ENCODE measurements at places on chromosomes 12 and 14.

- no peak for DNase-seq
Observed at GRCh38 chr14:77495334-77495733, 3.3 kb downstream of the ISM2 start.

GRCh38 chr12:48084066-48084465, 21.8 kb downstream of the SENP1 start:
- no peak for DNase-seq

GRCh38 chr12:75622492-75622891, 111.1 kb upstream of the KRR1 start:
- DNase-seq: no peak

DNA sequence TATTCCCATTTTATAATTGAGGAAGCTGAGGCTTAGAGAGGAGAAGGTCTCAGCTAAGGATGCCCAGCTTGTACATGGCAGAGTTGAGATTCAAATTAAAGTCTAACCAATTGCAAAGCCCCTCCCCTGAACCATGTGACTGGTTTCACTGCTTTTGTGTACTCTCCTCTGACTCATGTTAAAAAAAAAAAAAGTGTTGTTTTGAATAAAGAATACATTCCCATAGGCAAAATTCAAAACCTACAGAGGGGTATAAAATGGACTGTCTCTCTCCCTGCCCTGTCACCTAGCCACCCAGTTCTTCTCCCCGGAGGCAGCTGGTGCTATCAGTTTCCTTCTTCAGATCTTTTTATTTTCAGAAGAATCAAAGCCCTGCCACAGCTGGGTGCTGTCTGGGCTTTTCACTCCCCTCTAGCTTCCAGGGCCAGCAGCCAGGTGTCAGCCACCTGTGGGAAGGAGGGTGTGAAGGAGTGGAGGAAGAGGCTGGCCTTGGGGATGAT, 5.4 kb downstream of the PSMD9 start:
- DNase-seq: no peak

DNA sequence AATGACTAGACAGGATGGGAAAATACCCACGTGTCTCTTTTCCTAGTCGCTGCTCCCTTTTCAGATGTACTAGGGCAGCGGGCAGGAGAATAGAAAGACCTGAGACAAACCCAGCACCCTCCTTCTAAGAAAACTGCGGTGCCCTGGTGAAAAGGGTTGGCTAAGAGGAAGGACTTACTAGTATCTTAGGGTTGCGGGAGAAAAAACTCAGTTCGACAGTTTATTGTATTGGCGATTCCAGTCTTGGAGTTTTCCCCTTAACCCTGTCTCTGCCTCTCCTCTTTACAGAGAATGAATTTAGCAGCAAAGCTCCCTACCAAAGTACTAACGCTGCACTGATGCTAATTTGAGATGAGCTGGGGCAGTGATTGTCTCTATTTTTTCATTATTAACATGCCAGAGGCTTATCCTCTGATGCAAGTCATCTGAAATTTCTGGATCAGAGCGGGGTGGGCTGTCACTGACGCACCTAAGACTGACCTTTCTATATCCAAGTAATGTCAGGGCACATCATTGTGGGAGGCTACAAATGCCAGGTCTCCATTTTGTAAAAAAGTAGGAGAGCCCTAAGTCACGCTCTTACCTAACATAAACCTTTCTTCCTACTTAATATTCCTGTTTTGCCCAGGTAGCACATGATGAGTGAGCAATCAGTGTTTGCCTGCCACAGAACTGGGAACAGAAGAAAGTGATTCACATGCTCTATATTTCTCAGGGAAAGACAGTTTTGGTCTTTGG, 916 bp upstream of the PAWR start:
- DNase-seq: no peak

DNA sequence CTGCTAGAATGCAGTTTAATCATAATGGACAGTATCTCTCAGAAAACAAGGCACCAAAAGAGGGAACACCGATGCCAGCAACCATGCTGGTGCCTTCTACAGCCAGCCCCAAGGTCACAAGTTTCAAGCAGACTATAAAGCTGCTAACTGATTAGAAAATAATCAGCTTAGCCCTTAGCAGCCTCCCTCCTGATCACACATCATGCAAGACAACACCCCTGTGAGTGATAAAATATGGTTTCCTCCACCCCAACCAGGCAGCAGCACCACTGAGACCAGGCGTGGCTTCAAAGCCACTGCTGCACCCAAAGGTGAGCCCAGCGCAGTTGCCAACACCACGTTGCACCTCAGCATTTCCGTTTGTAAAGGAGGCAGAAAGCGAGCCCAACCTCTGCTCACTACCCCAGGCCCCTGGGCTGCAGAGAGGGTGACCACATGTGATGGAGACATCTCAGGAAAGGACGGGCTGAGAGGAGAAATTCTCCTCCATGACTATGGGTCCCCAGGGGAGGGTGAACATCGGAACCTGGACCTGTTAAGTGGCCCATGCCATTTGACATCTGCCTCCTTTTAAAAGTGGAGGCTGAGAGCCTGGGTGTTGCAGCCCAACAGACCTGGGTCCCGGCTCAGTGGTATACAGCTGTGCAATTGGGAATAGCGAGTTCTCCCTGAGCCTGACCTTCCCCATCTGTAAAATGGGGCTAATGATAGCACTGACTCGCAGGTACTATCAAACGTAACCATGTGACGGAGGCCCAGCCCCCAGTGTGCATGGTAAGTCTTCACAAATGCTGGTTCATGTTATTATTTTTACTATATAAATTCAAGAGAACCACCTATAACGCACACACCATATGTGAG, 11.5 kb downstream of the ZFP36L1 start:
- DNase-seq: peak; percentile 57

DNA sequence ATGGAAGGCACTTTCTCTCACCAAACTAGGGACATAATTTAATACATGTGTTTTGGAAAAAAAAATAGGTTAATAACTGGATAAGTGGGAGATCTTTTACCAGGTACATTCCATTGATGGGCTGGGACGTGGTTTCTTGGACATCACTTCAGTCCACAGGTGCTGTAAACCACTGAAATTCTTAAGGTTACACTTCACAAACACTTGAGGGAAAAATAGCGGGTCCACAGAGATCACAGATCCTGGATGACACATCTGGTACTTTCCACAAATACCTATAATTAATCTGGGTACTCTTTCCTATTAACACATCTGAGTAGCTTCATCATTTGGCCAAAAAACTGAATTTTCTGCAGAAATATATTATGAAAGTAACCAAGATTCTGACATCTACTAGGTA, 85.0 kb downstream of the POLR3B start:
- no peak for DNase-seq
